ENCODE measurements at places on chromosomes 4 and X.

- no peak for DNase-seq
Measured at GRCh38 chr4:128298852-128299251, 11.2 kb upstream of the PGRMC2 start.

GRCh38 chr4:106953036-106953705 is 82.9 kb downstream of the DKK2 start:
- DNase-seq = no peak

GRCh38 chr4:109043286-109043685 is 259.2 kb downstream of the COL25A1 start:
- no peak for DNase-seq

DNA sequence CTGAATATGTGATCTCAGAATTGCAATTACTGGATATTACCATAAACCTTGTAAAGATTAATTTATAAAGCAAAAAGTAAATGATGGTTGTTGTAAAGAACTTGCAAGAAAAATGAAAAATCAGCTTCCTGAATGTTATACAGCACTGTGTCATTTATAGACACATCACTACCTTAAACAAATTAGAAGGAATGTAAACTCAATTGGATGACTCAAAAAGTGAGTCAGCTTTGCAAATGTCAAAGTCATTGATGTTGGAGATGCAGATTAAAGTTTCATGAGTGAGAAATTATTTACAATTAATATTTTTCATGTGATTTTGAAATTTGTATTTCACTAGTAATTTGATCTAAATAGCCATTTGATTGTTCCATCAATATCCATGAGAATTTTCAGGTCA is 193.2 kb downstream of the RAPGEF2 start:
- no peak for DNase-seq

GRCh38 chr4:90069151-90069550 is 58.0 kb upstream of the CCSER1 start:
- DNase-seq = no peak

GRCh38 chrX:128754130-128754529 is 701.9 kb upstream of the ACTRT1 start:
- no peak for DNase-seq

DNA sequence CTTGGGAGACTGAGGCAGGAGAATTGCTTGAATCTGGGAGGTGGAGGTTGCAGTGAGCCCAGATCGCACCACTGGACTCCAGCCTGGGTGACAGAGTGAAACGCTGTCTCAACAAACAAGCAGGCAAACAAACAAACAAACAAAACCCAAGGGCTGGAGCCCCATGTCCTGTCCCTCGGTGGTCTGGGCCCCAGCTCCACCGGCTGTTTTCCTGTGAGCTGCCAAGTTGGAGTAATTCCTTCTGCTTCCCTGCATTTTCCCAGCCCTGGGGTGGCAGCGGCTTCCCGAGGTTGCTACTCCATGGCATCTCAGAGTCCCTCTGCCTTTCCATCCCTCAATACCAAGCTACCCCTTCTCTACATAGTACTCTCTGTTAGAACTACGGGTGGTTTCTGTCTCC is 43.2 kb downstream of the RGS12 start:
- DNase-seq = no peak

DNA sequence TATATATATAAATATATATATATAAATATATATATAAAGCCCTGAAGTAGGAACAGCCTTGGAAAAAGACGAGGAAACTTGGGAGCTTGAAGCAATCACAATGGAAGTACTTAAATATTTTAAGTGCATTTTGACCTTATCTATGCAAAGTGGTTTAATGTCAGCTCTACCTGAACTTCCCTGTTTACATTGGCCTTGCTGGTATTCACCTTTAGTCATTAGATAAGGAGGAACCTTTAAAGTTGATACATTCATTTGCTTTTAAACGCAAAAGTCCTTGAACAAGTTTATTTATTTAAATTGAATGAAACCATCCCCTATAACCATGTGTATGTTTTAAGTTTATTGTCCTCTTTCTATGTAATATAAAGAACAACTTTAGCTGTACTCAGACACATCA is 166.7 kb upstream of the ANKRD50 start:
- no peak for DNase-seq

DNA sequence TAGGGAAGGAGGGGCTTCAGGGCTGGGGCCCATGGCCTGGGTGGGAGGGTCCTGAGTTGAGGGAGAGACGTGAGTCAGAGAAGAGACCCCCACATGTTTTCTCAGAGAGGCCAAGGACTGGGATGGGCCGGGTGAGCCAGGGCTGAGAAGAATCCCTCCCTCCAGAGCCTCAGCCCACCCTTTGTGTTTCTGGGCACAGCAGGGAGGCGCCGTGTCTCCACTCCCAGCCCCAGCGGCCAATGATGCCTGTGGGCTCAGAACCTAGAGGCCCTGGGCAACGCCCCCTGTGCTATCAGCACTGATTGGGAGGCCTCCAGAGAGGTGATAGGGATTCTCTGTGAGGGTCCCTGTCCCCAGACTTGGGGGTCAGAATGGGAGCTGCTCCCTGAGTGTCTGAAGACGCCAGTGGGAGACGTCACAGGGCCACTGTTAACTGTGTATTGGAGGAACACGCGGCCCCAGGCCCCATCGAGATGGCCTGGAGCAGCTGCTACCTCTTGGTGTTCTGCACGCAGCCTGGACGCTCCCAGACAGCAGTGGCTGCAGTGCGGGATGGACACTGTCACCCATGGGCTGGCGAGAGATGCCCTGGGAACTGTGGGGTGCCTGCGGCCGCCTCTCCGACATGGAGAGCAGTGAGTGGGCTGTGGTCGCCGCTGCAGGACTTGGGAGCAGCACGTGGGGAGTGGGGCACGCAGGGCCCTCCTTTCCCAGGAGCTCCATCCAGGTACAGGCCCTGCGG is 8.5 kb downstream of the FGFRL1 start:
- DNase-seq = no peak
